ENCODE measurements at places on chromosomes 4 and X.

- DNase-seq, result peak; percentile 40
Measured at GRCh38 chrX:40871385-40872082, 136.2 kb upstream of the MED14 start.

DNA sequence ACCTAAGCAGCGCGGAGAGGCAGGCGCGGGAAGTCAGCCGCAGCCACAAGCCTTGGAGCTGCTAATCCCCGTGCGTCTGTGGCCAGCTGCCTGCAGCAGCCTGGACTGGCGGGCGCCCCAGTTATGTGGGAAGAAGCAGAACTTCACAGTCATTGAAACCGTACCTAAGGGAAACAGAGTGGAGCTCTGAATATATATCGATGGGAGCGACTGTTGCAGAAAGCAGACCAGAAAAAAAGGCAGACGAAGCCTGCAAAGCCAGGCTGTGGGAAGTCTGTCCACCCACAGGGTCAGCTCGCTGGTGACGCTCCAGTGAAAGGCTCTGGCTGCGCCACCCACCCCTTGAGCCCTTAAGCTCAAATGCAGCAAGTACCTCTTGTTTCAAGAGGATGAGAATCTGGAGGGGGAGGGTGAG, 24.7 kb downstream of the KCNE5 start:
- DNase-seq, result no peak

DNA sequence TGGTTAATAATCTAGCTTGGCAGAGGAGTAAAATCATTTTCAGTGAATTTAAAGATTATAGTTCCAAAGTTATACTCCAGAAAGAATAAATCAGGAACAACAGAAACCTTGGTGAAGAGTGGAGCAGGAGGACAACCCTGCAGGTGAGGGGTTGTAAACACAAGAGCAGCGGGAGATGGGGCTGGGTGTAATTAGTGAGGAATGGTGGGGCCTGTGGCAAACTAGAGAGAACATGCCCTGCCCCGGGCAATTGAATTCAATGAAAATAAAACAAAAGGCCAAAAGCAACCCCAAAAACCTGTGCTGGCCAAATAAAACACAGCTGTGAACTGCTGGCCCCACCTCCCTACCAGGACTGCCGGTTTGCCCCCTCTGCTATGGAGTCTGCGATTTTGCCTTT, 325.2 kb downstream of the NR3C2 start:
- DNase-seq, result no peak

GRCh38 chr4:76198411-76199237, 15.0 kb downstream of the SCARB2 start:
- DNase-seq, result peak; percentile 63

- no peak for DNase-seq
Measured at GRCh38 chr4:37763831-37764230, 62.7 kb upstream of the PGM2 start.

GRCh38 chr4:40253906-40254305, 57.1 kb downstream of the RHOH start:
- DNase-seq, result no peak

DNA sequence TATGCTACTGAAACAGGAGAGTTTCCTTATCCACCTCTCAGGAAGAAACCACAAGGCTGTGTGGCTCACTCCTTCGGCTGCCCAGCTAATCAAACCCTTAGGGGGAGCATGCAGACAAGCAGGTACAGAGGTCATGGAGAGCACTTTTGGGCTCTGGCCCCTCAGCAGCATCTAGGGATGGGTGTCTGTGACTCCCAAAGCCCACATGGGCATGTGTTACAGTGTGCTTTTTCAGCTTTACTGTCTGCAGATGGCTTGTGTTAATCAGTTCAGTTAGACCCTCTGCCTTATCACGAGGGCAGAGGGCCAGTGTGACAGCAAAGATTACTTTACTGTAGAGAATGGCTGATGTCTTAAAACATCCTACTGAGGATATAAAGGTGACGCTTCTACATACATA, 447.4 kb downstream of the PCDH10 start:
- DNase-seq, result no peak

DNA sequence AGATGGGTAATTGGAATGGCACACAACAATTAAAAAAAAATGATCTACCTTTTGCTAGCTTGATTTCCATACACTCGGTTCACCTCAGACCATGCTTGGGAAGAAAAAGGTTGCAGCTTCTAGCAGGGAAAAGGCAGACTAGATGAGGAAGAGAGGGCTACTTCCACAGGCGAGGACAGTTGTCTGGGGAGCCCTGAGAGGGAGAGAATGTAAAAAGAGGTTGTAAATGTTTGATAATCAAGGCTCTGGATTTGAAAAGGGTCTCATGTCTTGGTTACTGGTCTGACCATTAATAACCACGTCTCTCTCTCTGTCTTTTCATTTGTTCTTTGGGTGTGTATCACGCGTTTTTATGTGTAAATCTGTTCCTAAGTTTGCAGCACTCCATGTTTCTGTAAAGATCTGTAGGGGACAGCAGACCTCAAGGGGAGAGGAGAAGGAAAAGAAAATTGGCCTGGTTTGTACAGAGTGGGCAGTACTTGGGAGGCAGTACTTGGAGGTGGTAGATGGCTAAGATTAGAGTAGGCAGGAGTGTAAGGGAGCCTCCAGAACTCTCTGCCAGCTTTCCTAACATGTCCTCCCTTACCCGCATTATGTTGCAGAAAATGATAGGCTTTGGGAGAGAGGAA, 750 bp downstream of the ARMCX5 start:
- DNase-seq, result no peak

DNA sequence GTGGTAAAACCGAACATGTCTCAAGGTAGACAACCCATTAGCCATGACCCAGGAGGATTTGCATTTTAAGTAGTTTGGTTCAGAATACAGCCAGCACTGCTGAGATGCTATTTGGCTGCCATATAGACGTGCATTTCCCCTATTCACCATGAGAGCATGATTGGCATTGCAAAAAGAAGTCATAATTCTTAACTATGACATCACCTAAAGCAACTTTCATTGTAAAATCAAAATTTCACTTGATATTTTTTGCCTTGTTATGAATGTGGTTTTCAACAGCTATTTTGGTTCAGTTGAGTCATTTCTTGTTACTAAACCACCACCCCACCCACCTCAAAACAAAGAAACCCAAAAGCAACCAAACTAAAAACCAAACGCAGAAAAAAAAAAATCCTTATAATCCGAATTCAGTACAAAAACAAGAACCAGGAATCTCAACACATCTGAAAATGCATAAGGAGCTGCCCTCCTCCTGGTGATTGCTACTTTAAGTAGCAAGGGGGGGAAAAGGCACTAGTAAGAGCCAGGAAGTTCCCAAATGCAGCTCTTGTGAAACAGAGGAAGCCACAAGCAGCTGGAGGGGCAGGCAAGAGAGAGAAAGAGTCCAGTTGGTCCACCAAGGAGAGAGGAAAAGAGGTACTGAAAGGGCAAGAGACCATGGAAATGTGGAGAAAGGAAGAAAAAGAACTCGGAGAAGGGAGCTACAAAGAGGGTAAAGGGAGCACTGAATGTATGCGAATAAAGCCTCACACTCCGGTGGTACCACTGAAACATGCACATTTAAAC, 3.1 kb downstream of the SLITRK4 start:
- no peak for DNase-seq

- no peak for DNase-seq
Measured at GRCh38 chr4:77834403-77834802, 15.2 kb upstream of the CNOT6L start.

DNA sequence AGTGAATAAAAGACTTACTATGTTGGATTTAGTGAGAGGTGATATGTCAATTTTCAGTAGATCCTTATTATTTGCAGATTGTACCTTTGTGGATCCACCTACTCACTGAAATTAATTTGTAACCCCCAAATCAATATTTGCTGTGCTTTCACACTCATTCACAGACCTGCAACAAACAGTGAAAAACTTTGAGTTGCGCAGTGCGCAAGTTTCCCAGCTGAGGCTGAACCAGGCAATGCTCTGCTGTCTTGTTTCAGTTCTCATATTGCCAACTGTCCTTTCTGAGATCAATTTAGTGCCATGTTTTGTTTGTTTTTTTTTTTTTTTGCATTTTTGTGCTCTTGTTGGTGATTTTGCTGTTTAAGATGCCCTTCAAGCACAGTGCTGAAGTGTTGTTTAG, 40.8 kb upstream of the LEF1 start:
- no peak for DNase-seq

- DNase-seq, result no peak
Measured at GRCh38 chr4:146260521-146260920, 46.2 kb downstream of the REELD1 start.

DNA sequence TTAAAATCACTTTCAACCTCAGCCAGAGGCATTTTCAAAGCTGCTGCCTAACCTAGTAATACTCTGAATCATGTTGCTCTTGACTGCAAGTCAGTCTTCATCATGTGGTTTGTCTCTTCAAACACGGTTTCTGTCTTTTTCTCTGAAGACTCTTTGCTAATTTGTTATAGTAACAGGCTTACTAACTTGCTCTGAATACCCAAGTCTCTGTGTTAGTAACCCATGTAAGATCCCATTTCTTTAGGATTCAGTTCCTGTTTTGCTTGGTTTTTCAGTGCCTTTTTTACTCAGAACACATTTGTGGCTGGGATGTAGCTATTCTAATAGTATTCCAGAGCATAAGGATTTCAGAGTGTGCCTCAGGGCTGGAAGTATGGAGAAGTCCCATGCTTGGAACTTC, 1450.6 kb upstream of the IGFBP7 start:
- no peak for DNase-seq

DNA sequence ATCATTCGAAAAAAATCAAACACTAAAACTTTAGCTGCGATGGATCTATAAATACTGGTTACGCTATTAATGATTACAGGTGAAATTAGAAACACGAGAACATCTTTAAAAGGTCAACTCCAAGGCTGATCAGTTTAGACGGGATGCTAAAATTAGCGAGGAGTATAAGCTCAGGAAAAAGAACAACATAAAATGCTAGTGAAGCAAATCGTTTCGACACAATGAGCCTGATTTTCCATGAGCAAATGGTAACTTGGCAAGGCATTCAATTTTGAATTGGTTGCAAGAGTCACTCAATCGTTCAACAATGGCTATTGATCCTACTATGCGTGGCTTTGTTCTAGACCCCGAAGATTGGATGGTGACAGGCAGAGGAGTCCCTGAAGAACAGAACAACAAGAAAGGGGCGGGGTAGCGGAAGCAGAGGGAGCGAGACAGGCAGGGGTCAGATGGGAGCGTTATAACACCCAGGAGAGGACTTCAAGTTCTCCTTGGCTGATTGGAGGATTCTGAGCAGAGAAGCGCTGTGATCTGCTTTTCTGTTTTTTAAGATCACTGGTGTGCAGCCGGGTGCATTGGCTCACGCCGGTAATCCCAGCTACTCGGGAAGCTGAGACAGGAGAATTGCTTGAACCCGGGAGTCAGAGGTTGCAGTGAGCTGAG, 146.5 kb downstream of the RBM47 start:
- DNase-seq, result no peak
